Activated CD8-positive, alpha-beta memory T cell treated with anti-CD3 and anti-CD28 coated beads for 1 hour (primary cell): ENCODE measurements at places on chromosomes 11 and 22.

GRCh38 chr22:27888310-27888709 lies 30.7 kb downstream of the PITPNB start:
- no peak for DNase-seq

DNA sequence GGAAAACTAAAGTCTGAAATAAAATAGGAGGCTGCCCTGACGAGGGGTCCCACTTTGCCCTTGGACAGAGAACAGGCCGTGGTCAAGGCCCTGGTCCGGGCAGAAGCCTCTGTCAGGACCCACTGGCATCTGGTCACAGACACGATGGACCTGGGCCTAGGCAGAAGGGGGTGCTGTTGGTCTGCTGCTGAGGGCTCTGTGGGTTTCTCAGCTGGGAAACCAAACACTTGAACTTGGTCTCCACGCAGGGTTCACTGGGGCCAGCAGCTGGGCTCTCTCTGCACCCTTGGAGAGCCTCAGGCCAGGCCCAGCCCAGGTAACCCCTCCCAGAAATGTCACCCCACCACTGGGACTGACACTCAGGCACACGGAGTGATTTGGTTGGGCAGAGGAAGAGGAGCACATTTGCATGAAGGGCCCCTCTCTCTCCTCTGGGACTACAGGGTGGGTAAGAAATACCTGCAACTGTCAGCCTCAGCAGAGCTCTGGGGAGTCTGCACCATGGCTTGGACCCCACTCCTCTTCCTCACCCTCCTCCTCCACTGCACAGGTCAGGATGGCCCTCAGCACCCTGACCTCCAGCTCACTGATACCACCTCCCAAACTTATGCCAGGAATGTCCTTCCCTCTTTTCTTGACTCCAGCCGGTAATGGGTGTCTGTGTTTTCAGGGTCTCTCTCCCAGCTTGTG lies 48.1 kb upstream of the TOP3B start:
- DNase-seq = no peak

DNA sequence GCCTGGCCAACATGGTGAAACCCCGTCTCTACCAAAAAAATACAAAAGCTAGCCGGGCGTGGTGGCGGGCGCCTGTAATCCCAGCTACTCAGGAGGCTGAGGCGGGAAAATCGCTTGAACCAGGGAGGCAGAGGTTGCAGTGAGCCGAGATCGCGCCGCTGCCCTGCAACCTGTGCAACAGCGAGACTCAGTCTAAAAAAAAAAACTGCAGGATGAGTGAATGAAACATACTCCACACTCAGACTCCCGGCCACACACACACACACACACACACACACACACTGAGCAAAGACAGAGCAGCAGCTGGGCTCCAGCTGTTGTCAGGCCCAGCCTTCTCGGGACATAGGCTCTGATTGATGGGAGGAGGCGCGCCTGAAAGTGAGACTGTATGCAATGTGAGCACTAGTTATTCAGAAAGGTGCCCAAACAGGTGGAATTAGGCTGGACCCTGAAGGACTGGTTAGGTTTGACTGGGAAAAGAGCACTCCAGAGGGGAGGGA lies 1.5 kb upstream of the PLEKHA7 start:
- DNase-seq = no peak

GRCh38 chr22:30089655-30089974 lies 9.4 kb downstream of the HORMAD2 start:
- no peak for DNase-seq

- DNase-seq = no peak
Measured at GRCh38 chr11:101127699-101128570, 1.7 kb downstream of the PGR start.

DNA sequence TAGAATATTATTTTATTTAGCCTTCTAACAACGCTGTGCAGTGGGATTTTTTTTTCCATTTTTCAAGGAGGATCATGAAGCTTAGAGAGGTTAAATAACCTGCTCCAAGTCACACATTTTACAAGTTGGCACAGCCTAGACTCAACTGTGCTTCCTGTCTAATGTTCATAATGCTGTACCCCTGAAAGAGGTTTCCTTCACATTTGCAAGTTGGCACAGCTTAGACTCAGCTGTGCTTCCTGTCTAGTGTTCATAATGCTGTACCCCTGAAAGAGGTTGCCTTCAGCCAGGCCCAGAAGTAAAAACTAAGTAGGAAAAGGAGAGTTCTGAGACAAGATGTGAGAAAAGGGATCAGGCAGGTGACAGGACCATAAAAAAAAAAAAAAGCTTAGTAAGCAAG lies 7.9 kb upstream of the HEPACAM start:
- DNase-seq = no peak

- no peak for DNase-seq
Measured at GRCh38 chr11:61895046-61895717, 3.8 kb upstream of the FADS3 start.

DNA sequence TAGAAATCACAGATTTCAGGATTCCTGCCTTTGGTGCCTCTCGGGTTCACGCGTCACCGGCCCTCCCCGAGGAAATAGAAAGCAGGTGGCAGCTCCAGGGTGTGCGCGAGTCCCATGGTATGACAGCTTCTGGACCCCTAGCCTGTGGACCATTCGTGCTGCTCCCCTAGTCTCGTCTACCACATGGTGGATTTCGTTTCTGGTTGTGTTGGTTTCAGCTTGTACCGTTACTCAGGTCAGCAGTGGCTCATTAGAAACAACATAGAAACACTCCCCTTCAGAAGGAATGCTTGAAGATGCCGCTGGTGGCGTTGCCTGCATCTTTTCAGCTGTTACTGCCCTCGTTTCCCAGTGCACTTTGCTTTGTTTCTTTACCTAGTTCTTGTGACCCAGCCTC lies 700 bp downstream of the TTC17 start:
- no peak for DNase-seq

- DNase-seq = no peak
Measured at GRCh38 chr11:8834379-8834778, 76.6 kb upstream of the AKIP1 start.

DNA sequence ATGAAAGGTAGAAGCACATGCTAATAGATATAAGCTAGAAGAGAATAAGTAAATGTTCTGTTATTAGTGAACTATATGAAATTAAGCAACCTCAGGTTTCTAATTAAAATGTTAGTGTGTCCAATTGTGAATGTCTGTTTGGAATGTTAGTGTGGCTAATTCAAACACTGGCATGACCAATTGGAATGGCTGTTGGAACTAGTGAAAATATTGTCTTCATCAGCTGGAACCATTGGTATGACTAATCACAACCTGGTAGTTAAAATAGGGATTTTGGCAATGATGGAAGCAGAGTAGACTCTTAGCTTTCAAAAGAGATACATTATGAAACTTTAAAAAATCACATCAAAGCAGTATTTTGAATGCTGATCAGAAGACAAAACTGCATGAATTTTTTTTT lies 66.8 kb downstream of the CYB5R2 start:
- no peak for DNase-seq

- DNase-seq = no peak
Measured at GRCh38 chr22:42217019-42217751, 53.3 kb downstream of the TCF20 start.

DNA sequence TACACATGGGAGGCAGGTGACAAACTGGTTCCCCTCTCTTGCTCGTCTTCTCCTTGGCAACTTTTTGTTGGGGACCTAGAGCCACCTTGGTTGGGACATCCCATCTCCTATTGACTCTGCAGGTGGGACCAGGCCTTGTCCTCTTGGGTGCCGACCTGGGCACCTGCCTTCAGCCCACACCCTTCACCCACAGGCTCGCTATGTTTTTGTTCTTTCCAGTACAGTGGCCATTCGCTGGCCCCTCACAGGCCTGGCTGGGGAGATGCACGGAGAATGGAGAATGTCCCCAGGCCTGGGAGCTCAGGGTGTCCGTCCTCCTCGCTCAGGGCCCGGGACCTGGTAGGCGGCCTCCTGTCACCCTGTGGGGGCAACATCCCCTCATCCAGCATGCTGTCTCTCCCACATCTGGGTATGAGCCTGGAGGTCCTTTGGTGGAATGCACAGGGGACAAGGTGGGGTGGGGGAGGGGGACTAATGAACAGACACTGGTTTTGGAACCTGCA lies 14.9 kb upstream of the OMP start:
- DNase-seq = no peak

DNA sequence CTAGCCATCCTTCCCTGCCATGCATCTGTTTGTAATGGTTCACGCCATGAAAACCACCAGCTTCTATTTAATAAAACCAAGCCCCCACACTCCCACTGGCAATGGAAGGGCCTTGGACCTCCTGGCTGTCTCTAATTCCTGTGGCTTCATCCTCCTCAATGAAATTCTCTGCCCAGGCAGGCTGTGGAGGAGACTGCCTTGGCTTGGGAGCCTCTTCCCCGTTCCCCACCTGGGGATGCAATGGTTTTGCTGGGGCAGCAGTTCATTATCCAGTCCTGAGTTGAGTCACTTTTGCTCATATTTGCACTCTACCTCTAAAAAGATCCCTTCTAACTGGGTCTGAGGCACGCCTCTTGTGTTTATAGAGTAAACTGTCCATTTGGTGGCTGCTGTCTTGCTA lies 515.8 kb downstream of the NTM start:
- DNase-seq = no peak

DNA sequence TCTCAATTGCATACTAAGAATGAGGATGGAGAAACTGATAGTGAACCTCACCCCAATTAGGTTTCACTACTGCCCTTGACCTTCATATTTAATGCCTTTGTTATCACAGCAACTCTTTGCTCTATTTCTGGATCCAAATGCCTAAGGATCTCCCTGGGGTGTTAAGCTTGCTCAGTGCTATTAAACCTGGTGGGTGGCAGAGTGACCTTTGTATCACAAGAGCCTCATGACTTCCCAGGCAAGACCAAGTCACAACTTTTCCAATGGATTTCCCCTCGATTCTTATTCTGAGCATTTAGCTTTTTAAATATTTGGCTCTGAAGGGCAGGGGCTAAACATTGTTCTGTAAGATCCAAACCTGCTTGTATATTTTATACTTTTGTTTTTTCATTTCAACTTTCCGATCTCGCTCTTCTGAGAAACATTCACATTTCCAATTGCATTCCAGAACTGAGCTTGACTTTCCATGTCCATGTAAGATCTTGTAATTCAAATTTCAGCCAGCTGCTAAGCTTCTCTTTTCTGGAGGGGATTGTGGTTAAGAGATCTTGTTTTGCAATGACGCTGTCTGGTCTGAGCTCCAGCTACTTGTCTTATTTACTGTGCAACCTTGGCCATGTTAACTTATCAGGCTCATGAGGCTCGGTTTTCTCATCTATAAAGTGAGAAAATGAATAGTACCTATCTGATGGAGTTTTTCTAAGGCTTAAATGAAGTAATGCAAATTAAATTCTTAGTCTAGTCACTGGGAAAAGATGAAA lies 6.4 kb upstream of the EHF start:
- no peak for DNase-seq

DNA sequence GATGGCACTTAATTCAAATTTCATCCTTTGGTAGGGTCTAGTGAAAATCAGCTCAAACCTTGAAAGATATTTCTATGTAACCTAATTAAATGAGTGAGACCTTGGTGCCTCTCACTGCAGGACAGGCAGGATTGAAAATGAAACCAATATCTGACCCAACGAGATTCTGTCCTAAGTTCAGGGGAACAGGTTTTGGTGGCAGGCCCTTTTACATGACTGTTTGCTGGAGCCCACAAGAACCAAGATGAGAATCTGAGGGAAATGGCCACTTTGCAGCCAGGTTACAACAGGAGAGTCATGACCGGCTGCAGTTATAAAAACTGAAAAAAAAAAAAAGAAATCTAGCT lies 130.2 kb downstream of the TRIM44 start:
- no peak for DNase-seq

DNA sequence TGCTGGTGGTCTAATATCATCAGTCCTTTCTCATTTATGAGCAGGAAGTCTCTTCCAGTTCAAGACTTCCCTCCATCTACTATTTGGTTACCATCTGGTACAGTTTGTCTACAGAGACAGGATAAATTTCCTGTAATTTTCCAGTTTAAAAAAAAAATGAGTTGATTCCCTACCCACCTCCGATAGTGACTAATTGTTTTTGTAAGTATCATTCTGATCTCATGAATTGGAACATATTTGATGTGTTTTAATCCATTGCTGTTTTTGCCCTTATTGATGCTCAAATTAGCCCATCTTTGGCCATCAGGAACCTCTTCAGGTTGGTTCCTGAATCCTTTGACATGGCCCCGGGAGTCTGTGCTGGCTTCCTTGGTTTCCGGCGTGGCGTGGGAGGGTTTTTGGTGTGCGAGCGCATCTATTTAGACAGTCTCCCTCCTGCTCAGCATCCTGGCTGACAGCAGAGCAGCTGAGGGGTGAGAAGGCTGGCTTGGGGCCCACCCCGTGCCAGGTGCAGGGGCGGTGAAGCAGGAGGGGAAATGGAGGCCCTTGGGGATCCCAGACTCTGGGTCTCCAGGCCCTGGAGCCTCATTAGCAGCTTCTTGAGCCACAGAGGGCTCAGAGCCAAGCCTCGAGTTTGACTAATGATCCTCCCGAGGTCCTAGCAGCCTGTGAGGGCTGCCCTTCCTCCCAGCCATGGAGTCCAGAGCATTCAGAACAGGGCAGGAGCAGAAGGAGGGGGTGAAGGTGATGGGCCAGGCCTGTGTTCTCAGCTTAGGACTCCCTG lies 6.8 kb downstream of the OMP start:
- no peak for DNase-seq

DNA sequence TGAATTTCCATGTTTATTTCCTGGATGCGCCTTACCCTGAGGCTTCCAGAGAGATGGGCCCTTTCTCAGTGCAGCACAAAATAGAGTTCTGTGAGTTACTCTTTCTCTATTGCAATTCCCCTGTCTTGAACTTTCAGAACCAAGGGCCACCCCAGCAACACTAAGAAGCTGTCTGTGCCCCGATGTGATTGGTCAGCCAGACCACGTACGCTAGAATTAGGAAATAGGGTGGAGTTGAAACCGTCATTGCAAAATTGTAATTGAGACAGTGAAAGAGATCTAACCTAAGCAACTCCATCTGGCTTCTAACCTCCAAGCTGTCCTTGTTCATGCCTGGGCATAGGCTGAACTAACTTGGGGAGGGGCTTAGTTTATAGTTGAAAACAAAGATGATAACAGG lies 981.3 kb downstream of the OPCML start:
- no peak for DNase-seq

- DNase-seq = no peak
Measured at GRCh38 chr11:69509381-69509780, 27.9 kb downstream of the LINC01488 start.

- no peak for DNase-seq
Measured at GRCh38 chr11:20122131-20122530, 38.1 kb downstream of the DBX1 start.

- no peak for DNase-seq
Measured at GRCh38 chr11:41394521-41395195, 64.8 kb downstream of the LRRC4C start.

DNA sequence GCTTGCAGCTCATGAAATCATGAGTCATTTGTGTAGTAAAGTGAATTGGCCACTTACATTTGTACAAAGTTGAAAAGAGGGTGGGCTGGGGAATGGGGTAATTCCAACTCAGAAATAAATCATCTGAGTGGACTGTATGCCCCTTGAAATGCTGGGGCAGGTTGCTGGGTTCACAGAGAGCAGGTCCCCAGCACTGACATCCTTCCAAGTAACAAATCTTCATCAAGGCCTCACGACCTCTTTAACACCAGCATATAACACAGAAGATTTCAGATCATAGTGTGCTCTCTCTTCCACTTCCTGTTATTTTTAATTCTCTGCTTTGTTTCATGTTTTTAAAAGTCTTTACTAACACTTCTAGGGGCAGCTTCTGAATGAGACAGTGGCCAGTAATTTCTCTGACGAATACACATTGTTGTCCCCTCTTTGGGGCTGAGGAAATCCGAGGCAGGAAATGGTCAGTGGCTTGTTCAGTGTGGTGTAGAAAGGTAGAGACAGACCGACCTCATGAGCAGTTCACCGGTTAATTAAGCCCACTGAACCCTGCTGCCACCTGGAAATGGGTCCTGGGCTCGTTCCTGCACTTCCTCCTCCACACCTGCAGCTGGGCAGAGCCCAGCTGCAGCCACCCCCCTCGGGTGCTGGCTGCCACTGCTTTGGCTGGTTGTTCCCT lies 127.7 kb downstream of the MAML2 start:
- no peak for DNase-seq
